ENCODE measurements at places on chromosomes 1 and 21. TPM values are rescaled to one million over a fixed set of nuclear protein-coding genes. Genes with fewer than 3 reads are reported as not detected.

DNA sequence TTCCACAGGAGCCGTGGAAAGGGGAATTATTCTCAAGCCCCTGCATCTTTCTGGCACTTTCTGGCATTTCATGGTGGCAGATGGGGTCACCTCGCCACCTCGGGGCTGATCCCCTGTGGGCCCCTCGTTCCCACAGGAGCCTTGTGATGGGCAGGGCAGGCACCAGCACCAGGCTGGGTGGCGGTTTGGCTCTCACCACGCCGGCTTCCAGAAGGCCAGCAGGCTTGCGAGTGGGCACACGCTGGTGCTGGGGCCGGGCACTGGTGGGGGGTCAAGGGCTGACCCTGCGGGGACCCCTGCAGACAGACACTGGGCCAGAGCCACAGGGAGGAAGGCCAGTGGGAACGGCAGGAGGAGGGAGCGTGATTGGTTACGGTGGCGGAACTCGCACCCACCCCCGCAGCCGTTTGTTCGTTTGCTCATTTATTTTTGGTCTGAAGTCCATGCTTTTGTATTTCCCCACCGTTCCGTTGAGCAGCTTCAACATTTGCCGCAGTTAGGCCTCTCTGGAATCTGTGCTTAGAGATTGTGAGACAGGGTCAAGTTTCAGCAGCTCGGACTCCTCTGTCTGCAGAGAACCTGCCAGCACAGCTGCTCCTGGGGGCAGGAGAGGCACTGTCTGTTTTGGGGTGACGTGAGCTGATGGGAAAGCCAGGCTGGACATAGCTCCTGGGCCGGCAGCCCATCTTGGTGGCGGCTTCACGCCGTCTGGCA lies 5.3 kb downstream of the COL18A1 start:
- DNase-seq: no peak

DNA sequence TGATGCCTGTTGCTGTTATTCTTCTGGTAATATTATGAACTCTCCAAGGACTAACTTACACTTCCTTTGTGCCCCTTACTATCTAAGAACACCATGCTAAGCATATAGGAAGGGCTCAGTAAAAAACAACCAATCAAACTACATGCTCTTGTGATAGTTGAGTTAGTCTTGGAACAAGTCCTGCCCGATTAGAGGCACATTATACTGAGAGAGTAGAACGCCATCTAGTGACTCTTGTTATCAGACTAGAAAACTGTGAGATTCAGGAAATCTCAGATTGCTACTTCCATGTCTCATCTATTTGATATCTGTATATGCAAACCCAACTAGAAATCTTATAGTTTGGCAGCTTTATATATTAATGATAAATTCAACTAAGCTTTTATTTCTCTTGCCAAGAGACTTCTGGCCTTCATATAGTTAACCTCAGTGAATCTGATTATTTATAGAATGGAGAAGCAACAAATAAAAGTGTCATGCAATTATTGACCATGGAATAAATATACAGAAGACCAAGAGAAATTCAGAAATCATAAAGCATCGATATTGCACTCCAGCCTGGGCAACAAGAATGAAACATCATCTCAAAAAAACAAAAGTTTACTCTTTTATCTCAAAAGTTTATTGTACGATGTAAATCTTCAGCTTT lies 7.8 kb upstream of the SRRM1 start:
- peak; percentile 56 for DNase-seq

GRCh38 chr1:163115887-163116286 lies 46.7 kb downstream of the RGS4 start:
- DNase-seq: no peak

DNA sequence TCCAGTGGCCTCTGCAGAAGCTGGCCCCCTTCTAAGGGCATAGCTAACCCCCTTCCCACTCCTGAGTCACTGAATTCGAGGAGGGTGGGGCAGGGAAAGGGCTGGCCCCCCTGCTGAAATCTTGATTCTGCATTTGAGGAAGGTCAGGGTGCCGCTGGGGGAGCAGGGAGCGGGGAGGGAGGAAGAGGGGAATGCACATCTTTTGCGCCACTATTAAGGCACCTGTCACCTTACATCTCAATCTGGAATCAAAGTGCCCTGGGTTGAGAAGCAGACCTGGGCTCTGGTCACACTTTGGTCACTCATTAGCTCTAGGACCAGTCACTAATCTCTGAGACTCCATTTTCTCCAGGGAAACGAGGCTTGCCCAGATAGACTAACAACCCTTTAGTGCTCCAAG lies 62.0 kb downstream of the TOR1AIP2 start:
- no peak for DNase-seq

GJB4 gene
- not detected for total RNA-seq

LIN28A gene
- not detected for total RNA-seq

DNA sequence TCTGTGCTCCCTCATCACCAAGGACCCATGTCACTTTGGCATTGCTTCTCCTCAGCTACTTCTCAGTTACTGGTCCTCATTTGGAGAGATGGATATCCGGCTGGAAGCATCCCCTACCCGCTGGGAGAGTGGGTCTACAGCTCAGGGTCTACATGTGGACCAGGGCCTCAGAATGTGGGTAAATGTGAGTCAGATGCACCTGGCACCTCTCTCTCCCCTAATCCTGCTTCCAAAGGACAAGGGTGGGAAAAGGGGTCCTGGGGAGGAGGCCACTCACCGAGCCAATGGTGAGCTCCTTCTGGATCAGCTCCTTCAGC lies 908 bp downstream of the S100A6 start:
- DNase-seq: no peak

- DNase-seq: no peak
Observed at GRCh38 chr1:76690766-76691165, 176.5 kb upstream of the ST6GALNAC5 start.

GRCh38 chr1:65525266-65526048 lies 105.0 kb downstream of the LEPR start:
- DNase-seq: no peak

DNA sequence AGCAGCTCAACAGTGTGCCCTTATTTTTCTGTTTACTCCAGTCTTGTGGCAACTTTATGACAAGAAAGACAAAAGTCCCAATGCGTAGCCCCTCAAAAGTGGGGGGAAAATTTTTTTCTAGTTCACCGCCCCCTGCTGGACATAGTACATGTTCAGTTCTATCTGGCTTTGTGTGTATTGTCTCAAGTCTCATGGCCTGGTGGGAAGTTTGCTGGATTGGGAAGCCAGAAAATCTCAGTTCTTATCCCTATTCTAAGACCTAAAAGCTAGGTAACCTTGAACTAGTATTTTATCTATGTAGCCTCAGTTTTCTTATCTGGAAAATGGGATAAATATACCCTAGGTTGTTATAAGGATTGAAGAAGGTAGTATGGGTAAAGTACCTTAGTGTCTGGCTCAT lies 55.8 kb upstream of the LDLRAP1 start:
- DNase-seq: no peak

SPRR2B gene
- total RNA-seq: not detected

DNA sequence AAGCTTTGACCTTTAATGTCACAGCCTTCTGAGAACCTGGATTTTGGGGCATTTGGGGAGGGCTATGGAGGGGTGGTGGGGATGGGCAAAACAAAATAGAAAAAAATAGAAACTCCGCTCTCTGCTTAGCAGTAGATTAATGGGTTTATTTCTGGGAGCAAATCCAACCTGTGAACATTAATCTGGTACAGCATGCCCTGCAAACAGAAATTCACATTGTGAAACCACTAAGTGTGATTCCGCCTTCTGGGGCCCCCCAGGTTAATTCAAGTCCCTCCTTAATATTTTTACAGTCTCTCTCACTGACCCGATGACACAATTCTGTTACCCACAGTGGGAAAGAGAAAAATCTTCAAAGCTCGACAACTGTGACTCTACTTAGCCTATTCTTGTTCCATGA lies 76.4 kb downstream of the TIAM1 start:
- DNase-seq: no peak

DNA sequence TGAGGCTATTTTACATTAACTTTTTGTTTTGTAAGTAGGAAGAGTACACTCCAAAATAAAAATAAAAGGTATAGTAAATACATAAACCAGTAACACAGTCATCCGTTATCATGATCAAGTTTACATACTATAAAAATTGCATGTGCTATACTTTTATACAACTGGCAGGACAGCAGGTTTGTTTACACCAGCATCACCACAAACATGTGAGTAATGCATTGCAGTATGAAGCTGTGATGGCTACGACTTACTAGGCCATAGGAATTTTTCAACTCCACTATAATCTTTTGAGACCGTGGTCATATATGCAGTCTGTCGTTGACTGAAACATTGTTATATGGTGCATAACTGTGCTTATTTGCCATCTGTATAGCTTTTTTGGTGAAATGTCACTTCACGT lies 106.2 kb downstream of the CENPF start:
- no peak for DNase-seq

- DNase-seq: no peak
Observed at GRCh38 chr1:39727221-39727931, 11.3 kb upstream of the PPIE start.

- peak; percentile 28 for DNase-seq
Observed at GRCh38 chr1:172742599-172743500, 83.9 kb downstream of the FASLG start.

DNA sequence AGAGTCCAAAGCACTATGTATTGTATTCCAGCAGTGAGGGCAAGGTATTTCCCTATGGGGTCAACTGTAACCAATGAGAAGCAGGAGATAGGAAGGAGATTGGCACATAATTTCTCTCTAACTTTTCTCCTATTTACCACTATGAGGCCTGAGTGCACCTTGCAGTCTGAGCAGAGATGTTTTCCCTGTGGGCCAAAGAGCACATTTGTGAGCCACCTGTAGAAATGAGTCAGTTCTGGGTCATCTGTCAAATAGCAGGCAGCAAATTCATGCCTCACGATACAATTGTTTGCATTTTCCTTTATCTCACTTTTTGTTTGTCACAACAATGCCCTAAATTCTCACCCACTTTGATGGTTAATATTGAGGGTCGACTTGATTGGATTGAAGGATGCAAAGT lies 547.2 kb upstream of the NCAM2 start:
- DNase-seq: no peak

GRCh38 chr1:68202239-68202832 lies 30.0 kb downstream of the WLS start:
- no peak for DNase-seq

PADI2 gene
- 0.20 TPM for total RNA-seq

GRCh38 chr1:63255153-63255552 lies 67.2 kb upstream of the FOXD3 start:
- DNase-seq: no peak

- DNase-seq: peak; percentile 61
Observed at GRCh38 chr1:174659823-174660222, 212.1 kb downstream of the GPR52 start.

RHD gene
- total RNA-seq: not detected

DNA sequence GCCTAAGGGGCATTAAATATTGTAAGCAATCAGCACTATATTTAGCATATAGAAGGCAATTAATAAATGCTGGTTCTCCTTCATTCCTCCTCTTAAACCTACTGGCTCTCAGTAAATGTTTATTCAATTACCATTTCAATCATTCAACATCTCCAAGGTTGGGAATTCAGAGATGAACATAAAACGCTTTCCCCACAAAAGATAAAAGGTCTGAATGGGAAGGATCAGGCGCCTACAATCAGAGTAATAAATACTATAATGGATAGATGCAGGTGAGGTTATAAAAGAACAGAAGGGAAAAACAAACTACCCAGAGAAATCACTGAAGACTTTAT lies 407 bp upstream of the KTI12 start:
- no peak for DNase-seq

DNA sequence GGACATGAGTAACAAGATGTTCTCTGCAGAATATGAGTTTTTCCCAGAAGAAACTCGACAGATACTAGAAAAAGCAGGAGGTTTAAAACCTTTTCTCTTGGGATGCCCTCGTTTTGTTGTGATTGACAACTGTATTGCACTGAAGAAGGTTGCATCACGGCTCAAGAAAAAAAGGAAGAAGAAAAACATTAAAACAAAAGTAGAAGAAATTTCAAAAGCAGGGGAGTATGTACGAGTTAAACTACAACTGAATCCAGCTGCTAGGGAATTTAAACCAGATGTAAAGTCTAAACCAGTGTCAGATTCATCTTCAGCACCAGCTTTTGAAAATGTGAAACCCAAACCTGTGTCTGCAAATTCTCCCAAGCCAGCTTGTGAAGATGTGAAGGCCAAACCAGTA lies 92.5 kb downstream of the TTC3 start:
- DNase-seq: no peak

DNA sequence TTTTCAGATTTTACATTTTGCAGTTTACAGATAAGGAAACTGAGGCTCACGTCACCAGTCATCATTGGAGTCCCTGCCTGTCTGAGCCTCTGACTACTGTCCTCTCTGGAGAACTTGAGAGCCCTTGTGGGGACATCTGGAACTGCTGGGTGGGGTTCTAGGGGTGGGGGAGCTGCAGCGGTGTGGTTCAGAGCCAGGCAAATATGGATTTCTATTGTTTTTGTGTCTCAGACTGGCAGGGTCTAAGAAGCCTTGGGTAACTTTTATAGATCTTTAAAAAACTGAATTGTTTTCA lies 46.9 kb downstream of the IER5 start:
- no peak for DNase-seq

MAP10 gene
- 2.3 TPM for total RNA-seq

CFAP141 gene
- not detected for total RNA-seq

GRCh38 chr1:160781914-160782689 lies 13.9 kb upstream of the LY9 start:
- no peak for DNase-seq

DNA sequence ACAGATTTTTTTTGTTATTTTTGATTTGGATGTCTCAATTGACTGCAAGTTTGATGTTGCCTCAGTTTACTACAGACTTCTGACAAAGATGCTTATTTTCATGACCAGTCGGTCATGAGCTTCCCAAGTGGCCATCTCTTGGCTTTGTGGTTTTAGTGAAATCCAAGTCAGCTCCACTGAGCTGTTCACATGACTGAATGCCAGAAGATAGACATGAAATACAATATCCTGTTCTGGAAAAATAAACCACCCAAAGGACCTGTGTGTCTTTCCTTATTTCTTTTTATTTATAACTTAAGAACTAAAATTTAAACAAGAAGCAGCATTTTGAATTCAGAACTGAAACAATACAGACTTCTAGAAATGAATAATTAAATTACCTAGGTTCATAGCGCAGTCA lies 89.3 kb downstream of the HMCN1 start:
- DNase-seq: no peak
